ENCODE measurements at places on chromosomes 4 and X. TPM values are rescaled to one million over a fixed set of nuclear protein-coding genes. Genes with fewer than 3 reads are reported as not detected.

DCAF4L1 gene
- total RNA-seq: 0.36 TPM

ZMAT1 gene
- 0.28 TPM for total RNA-seq

GAGE12F gene
- total RNA-seq: not detected

PRKG2 gene
- 5.1 TPM for total RNA-seq

TMEM271 gene
- not detected for total RNA-seq

PDE5A gene
- 6.5 TPM for total RNA-seq

SMIM10L2A gene
- 2.7 TPM for total RNA-seq

VGLL1 gene
- total RNA-seq: 1.7 TPM

Measured in nasal cavity respiratory epithelium epithelial cell of viscerocranial mucosa (primary cell).